ENCODE measurements at places on chromosomes 7 and 10.

DNA sequence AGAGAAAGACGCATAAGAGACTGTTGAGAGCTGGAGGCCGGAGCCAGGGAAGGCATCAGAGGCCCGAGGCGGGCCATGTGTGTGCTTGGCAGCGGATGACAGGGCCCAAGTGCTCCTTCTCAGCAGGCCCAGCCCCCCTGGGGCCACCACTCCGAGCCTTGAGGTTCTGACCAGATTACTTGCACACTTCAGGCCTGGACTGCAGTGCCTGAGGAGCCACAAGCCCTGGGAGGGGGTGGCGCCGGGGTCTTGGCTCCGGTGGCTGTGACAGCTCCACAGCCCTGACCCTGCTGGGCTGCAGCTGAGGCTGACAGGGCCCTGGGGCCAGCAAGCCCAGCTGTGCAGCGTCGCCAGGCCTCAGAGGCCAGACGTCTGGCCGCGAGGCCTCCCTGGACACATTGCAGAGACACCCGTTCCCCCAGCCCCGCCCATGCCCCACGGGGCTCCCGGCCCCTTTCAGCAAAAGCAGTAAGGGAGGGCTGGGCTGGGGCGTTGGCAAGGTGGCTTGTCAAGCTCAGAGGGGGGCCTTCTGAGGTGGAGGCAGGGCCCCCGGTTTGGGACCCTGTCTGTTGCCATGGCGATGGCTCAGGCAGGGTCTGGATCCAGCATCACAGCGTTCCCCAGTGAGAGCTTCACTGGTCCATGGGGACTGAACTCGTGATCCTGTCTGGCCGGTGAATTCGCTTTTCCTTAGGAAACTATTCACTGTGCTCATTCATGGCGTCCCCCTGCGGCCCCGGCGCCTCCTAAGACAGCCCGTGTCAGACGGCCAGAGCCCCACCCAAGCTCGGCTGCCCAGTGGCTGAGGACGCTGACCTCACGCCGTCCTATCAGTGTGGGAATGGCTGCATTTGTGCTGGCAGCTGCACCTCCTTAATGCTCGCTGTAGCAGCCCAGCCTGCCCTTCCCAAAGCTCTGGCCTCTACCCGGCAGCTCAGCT, 5.7 kb downstream of the ELN start:
- H3K27me3 ChIP-seq, result no peaks in the 10 kb centered on the region
- H3K36me3 ChIP-seq, result no peaks in the 10 kb centered on the region
- peaks cover 5% of the 10 kb centered on the region for H3K4me1 ChIP-seq
- no peak for DNase-seq

GRCh38 chr7:140260352-140261104, 83.7 kb upstream of the KDM7A start:
- H3K36me3 ChIP-seq, result 0 out of 2 replicates have a peak, but pooled peaks cover 2% of the 10 kb centered on the region
- H3K27ac ChIP-seq, result no peak overlapping the region
- no peaks in the 10 kb centered on the region for H3K4me1 ChIP-seq
- no peak overlapping the region for H3K4me3 ChIP-seq

- H3K36me3 ChIP-seq, result no peaks in the 10 kb centered on the region
- H3K4me3 ChIP-seq, result no peak overlapping the region
- H3K27me3 ChIP-seq, result no peaks in the 10 kb centered on the region
- no peak overlapping the region for H3K27ac ChIP-seq
- DNase-seq, result no peak
- H3K4me1 ChIP-seq, result 0 out of 2 replicates have a peak, but pooled peaks cover 1% of the 10 kb centered on the region
Measured at GRCh38 chr7:70312336-70312735, 714.1 kb downstream of the AUTS2 start.

- no peak overlapping the region for H3K27ac ChIP-seq
- no peaks in the 10 kb centered on the region for H3K4me1 ChIP-seq
- no peak for DNase-seq
- H3K36me3 ChIP-seq, result no peaks in the 10 kb centered on the region
Measured at GRCh38 chr10:19385846-19386450, 337.3 kb downstream of the MALRD1 start.

GRCh38 chr7:71290452-71290851, 158.5 kb downstream of the GALNT17 start:
- no peak overlapping the region for H3K27ac ChIP-seq
- no peaks in the 10 kb centered on the region for H3K4me1 ChIP-seq
- H3K27me3 ChIP-seq, result no peaks in the 10 kb centered on the region
- H3K36me3 ChIP-seq, result no peaks in the 10 kb centered on the region

All from iPS DF 6.9 (cell line).